GM13976 (cell line): ENCODE measurements at places on chromosomes 7 and 10.

GRCh38 chr7:30142710-30143109, 7.9 kb downstream of the MTURN start:
- DNase-seq = no peak

- no peak for DNase-seq
Observed at GRCh38 chr10:77383861-77384553, 253.6 kb downstream of the KCNMA1 start.

DNA sequence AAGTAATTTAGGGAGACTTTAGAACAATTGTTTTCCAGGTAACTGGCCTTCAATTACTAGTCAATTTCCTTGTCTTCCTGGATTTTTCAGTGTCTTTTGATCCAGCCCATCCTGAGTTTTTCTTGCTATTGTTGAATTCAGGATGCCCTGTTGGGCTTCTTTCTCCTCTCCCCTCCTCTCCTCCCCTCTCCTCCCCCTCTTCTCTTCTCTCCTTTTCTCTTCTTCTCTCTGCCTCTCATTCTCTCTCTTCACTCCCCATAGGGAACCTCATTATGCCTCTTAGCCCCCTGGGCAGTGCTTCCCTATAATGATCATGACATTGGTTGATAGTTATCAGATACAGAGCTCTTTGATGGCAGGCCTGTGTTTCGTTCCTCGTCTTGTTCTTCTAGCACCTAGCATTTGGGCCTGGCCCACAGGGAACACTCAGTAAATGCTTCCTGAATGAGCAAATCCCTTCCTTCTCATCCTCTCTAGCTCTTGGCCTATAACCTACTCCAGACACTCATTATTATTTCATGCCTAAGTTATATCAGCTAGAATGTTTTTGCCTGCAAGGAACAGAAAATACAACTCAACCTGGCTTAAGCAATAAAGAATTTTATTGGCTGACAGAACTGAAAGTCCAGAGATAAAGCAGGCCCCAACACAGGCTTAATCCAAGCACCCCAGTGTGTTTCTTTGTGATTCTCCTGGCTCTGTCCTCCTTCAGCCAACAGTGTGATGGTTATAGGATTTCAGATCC, 56.8 kb downstream of the CACNB2 start:
- no peak for DNase-seq

- DNase-seq = no peak
Observed at GRCh38 chr10:73218431-73219191, 28.4 kb downstream of the DNAJC9 start.

- no peak for DNase-seq
Observed at GRCh38 chr10:5940807-5941218, 36.5 kb downstream of the IL15RA start.

- DNase-seq = no peak
Observed at GRCh38 chr7:16914771-16915170, 33.0 kb upstream of the AGR3 start.

GRCh38 chr10:124992462-124993344, 50.8 kb downstream of the ZRANB1 start:
- peak; percentile 42 for DNase-seq

DNA sequence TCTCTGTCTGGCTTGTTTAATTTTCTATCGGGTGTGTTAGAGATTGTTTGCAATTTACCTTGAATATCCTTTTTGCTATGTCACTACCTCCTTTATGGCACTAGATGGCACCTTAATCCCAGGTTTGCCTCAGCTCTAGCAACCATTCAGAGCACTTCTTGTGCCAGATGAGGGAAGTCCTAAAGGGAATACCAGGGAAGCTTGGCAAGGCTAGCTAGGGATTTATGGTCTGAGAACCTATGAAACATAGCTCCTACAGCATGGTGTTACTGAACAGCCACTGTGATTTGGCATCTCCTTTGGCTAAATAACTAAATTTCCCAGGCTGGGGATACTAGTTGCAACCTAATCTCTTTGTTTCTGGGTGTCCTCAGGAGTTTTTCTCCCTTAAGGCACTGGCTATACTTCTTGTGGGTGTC, 69.0 kb upstream of the VOPP1 start:
- DNase-seq = peak; percentile 51

DNA sequence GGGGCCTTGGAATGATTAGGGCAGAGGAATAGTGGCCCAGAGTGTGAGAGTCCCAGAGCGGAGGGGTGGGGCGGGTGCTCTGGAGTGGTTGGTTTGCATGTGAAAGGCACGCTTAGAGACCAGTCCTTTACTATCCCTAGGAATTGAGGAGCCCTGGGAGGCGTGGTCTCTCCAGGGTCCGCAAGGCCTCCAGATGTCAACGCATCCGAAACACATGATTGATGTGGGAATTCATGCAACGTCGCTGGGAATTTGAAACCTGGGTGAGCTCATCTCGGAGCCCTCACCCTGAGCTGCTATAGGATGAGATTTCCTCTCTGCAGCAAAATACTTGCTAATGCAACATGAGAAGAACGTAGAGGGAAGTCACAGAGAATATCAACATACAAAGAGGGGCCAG, 51.2 kb downstream of the NPTX2 start:
- no peak for DNase-seq

GRCh38 chr10:91022924-91023699, 102.2 kb upstream of the ANKRD1 start:
- no peak for DNase-seq

GRCh38 chr10:17756557-17757217, 4.7 kb downstream of the TMEM236 start:
- DNase-seq = peak; percentile 63

GRCh38 chr7:650339-651031, 76.0 kb upstream of the DNAAF5 start:
- DNase-seq = no peak

DNA sequence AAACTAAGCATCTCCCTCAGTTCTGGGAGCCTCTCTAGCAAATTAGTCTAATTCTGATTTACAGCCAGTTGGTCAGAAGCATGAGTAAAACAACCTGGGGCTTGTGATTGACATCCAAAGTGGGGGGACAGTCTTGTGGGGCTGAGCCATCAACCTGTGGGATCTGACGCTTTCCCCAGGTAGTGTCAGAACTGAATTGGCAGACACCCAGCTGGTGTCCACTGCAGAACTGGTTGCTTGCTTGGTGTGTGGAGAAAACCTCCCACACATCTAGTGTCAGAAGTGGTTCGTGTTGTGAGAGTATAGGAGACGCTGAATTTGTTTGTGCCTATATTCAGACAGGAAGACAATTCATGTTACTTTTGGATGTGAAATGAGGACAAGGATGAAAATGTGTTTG, 92.2 kb upstream of the PDCD4 start:
- peak; percentile 30 for DNase-seq

- DNase-seq = no peak
Observed at GRCh38 chr7:36151921-36152755, 916 bp upstream of the EEPD1 start.

DNA sequence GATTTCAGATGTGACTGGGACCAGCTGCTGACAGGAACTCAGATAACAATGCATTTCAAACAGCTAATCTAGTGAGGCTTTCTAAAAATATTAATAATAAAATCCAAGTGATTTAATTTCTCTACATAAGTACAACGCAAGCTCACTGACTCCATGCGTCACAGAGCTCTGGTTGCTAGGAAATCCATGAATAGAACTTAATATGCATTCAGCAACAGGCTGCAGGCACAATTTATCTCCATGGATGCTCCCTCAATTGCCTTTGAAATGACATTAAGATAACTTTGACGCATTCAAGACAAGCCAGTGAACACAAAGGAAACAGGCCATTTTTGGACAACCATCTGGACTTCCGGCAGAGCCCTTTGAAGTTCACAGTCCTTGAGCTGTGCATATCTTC, 118.7 kb upstream of the COL1A2 start:
- DNase-seq = no peak

DNA sequence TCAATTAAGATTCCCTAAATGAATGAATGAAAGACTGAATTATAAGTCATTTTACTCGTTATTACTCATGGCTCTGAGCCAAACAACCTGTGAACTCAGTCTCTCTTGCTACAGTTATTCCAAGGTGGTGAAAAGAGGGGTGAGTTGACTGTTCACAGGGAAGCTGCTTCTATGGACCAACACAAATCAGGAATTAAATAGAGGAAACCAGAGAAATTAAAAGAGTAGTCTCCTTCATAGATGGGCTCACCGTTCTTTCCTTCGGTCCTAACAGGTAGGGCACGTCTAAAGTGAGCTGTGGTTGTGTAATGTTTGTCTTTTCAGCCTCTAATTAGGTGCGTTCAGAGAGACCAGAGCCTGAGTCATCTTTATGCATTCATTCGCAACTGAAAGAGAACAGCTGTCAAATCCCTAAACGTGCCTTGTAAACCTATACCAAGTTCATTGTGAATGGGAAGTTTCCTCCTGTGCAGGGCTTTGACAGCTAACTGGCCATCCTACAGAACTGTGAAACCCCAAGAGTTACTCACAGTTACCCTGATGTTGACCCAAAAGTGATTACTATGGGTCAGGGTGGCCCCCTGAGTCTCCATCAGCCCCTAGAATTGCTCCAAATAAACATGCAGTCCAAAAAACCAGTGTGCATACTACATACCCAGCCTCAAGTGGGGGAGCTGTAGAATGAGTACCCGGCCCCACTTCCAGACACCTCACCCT, 18.2 kb upstream of the C10orf53 start:
- peak; percentile 6 for DNase-seq

GRCh38 chr7:27593226-27593625, 69.5 kb downstream of the HIBADH start:
- no peak for DNase-seq

DNA sequence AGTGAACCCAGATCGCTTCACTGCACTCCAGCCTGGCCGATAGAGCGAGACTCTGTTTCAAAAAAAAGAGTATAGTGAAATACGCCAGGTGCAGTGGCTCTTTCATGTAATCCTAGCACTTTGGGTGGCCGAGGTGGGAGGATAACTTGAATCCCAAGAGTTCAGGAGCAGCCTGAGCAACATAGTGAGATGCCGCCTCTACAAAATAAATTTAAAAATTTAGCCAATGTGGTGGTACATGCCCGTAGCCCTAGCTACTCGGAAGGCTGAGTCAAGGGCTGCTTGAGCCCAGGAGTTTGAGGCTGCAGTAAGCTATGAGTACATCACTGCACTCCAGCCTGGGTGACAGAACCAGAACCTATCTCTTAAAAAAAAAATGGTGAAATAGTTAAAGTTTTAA, 27.9 kb downstream of the TMEM60 start:
- no peak for DNase-seq

- no peak for DNase-seq
Observed at GRCh38 chr10:128180843-128181242, 54.6 kb upstream of the MKI67 start.

- no peak for DNase-seq
Observed at GRCh38 chr10:88958721-88959120, 6.1 kb upstream of the ACTA2 start.

DNA sequence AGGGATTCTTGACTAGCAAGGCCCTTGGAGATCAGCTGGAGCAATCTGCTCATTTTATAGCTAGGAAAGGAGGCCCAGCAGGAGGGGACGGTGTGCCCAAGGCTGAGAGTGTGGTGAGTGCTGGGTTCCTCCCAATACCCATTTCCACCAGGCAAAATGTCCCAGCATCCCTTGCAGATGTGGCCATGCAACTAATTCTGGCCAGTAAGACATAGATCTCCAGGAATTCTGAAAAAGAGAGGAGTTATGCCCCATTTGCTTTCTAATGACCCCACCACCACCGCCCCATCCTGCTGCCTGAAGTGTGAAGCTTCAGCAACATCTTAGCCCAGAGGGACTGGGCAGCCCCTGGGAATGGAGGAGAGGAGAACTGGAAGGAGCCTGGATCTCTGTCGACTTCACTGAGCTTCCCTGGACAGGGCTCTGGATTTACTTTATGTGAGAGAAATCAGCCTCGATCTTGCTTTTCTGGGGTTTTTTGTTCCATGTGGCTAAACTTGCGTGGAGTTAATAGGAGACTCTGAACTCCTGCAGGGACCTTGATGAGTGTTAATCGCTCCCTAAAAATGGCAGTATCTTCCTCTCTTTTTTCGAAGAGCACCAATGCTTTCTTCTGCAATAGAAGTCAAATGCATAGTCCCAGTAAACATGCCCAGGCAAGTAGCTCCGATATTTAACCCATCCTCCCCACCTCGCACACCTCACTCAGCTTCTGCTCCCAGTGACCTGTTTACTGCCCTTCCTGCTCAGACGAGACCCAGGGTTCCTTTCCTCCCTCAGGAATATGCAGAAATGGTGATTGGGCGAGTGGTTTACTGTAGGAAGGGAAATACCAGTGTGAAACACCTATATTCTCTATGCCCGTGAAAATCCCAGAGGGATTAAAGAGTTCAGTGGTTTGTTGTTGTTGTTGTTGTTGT, 127.5 kb upstream of the GPR26 start:
- DNase-seq = no peak

DNA sequence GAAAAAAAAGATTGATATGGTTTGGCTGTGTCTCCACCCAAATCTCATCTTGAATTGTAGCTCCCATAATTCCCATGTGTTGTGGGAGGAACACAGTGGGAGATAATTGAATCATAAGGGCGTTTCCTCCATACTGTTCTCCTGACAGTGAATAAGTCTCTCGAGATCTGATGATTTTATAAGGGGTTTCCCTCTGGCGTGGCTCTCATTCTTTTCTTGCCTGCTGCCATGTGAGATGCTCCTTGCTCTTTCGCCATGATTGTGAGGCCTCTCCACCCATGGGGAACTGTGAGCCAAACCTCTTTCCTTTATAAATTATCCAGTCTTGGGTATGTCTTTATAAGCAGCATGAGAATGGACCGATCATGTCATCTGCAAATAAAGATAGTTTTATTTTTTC, 29.4 kb upstream of the MAP3K8 start:
- DNase-seq = no peak

GRCh38 chr7:130275826-130276297, 9.2 kb downstream of the CPA2 start:
- DNase-seq = no peak

GRCh38 chr10:114576716-114577115, 81.4 kb downstream of the ABLIM1 start:
- no peak for DNase-seq

GRCh38 chr10:15225511-15225910, 57.0 kb upstream of the NMT2 start:
- DNase-seq = no peak

GRCh38 chr10:1366322-1366691, 310.1 kb downstream of the WDR37 start:
- DNase-seq = no peak

- DNase-seq = no peak
Observed at GRCh38 chr7:112882511-112882910, 92.3 kb upstream of the TMEM168 start.

DNA sequence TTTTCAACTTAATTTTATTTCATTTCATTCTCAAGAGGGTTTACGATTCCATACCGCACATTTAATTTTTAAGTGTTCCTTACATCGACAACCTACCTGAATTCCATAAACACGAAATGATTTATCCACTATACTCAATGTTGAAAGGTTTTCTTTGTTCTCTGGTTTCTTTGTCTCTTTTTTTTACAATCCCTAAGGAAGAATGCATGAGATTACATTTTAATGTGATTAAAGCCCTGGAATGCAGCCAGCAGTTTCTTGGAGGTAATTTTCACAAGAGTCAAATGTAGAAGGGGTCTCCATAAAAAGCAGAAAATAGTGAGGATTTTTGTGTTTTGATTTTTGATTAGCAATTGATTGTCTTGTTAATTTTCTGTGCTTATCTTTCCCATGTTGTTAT, 59.2 kb upstream of the ADCY1 start:
- DNase-seq = no peak
